ENCODE measurements at places on chromosomes 1 and 21. TPM values are rescaled to one million over a fixed set of nuclear protein-coding genes. Genes with fewer than 3 reads are reported as not detected.

The ACADM gene
- total RNA-seq = 65.3 TPM

- H3K4me3 ChIP-seq = no peak overlapping the region
- H3K36me3 ChIP-seq = no peaks in the 10 kb centered on the region
- no peaks in the 10 kb centered on the region for H3K27me3 ChIP-seq
Measured at GRCh38 chr1:35544976-35545375, 12.2 kb downstream of the KIAA0319L start.

- no peaks in the 10 kb centered on the region for H3K27me3 ChIP-seq
- H3K27ac ChIP-seq = no peak overlapping the region
- H3K36me3 ChIP-seq = peaks cover 47% of the 10 kb centered on the region
- no peak overlapping the region for H3K4me3 ChIP-seq
- no peak for DNase-seq
- H3K4me1 ChIP-seq = peaks cover 6% of the 10 kb centered on the region
Measured at GRCh38 chr1:37987679-37988078, 2.1 kb downstream of the SF3A3 start.

DNA sequence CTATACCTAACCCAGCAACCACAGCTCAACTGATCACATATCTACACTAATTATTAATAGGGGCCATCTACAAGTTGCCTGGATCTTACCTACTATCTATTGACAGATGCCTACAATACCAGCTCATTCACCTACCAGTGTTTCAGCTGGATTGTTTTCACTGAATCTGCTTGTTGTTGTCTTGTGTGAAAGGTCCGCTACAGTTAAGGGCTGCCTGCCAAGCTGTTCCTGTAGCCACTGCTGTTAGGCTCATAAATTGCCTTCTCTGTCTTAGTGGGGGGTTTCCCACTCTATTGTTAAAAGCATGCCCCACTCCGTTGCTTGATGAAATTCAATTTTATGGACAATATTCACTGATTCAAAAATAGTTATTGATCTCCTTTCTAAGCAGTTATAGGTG, 199.7 kb upstream of the TMPRSS15 start:
- no peaks in the 10 kb centered on the region for H3K36me3 ChIP-seq
- no peaks in the 10 kb centered on the region for H3K27me3 ChIP-seq
- no peaks in the 10 kb centered on the region for H3K4me1 ChIP-seq
- DNase-seq = no peak
- H3K4me3 ChIP-seq = no peak overlapping the region
- no peak overlapping the region for H3K27ac ChIP-seq

DNA sequence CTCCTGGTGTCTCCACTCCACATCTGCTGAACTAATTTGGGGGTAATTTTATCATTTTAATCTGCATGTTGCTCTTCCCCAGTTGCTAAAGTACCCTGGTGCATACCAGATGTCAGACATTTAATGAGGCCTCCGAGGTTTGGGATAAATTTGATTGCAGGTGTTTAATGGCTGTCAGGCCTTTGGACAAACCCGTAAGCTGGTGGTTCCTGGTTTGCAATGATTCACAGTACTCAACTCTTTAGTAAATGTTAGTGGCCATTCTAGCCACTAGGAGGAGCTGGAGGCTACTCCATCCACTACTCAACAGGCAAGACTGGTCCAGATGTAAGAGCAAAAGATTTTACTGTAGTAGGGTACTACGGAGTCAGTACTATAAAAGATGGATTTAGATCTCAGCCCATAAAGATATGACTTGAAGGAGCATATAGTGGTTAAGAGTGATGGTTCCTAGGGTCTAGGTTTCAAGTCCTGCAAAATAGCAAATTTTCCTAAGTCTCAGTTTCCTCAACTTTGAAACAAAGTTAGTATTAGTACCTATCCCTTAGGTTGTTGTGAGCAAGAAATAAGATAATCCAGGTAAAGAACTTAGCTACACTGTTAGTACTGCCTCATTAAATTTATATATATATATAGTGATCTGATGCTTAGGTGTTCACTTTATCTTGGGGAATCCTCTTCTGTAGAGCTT, 132.8 kb downstream of the SNX7 start:
- DNase-seq = peak; percentile 11
- no peaks in the 10 kb centered on the region for H3K4me1 ChIP-seq
- no peak overlapping the region for H3K27ac ChIP-seq
- H3K36me3 ChIP-seq = no peaks in the 10 kb centered on the region

The TAS1R1 gene
- total RNA-seq = not detected

DNA sequence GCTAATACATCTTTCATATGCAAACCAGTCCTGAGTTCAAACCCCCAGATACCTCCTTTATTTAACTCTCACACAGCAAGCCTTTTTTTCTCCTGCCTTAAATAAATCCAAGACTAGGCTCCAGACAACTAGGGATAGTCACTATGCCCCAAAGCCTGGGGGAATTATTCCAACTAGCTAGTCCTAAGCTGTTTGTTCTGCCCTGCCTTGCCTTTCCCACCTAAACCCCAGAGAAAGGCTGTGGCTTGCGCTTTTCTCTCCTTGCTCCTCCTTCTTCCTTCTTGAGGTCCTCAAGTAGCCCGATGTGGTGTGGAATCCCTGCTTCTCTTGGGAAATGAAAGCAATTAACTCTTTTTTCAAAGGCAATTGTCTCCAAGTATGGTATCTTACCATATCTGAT, 31.8 kb downstream of the C1orf87 start:
- no peak for DNase-seq
- no peaks in the 10 kb centered on the region for H3K27me3 ChIP-seq
- H3K27ac ChIP-seq = no peak overlapping the region
- no peaks in the 10 kb centered on the region for H3K36me3 ChIP-seq
- H3K4me1 ChIP-seq = no peaks in the 10 kb centered on the region
- H3K4me3 ChIP-seq = no peak overlapping the region

DNA sequence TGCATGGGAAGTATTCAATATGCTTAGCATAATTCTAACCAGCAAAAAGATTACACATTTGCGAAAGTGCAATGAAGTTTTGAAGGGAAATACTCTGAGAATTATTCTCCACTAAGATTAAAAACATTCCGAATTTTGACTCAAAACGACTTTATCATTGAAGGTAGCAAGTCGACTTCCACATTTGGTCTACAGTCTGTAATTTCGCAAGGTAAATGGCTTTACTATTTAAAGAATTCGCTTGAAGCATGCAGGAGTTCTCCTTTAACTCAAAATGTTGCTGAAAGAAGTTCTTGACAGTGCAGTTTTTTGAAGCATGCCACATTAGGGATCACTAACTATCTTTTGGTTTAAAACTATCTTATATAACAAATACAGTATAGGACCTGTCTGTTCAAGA, 161.0 kb upstream of the HP1BP3 start:
- no peaks in the 10 kb centered on the region for H3K4me1 ChIP-seq
- no peak overlapping the region for H3K27ac ChIP-seq
- H3K27me3 ChIP-seq = no peaks in the 10 kb centered on the region
- no peak for DNase-seq
- no peaks in the 10 kb centered on the region for H3K36me3 ChIP-seq

The LCE5A gene
- not detected for total RNA-seq

The SERPINC1 gene
- total RNA-seq = not detected

- H3K27ac ChIP-seq = no peak overlapping the region
- no peak for DNase-seq
- no peaks in the 10 kb centered on the region for H3K27me3 ChIP-seq
- no peaks in the 10 kb centered on the region for H3K36me3 ChIP-seq
Measured at GRCh38 chr1:219324171-219324570, 150.5 kb downstream of the LYPLAL1 start.

The OR2T11 gene
- not detected for total RNA-seq

The ZNF593OS gene
- not detected for total RNA-seq

- H3K4me3 ChIP-seq = no peak overlapping the region
- peaks cover 34% of the 10 kb centered on the region for H3K4me1 ChIP-seq
- no peak for DNase-seq
Measured at GRCh38 chr1:61079296-61079897, 3.0 kb upstream of the NFIA start.

The MTARC1 gene
- total RNA-seq = 46.2 TPM

- no peak for DNase-seq
- no peaks in the 10 kb centered on the region for H3K27me3 ChIP-seq
- no peaks in the 10 kb centered on the region for H3K36me3 ChIP-seq
- peaks cover 87% of the 10 kb centered on the region for H3K4me1 ChIP-seq
Measured at GRCh38 chr1:15952317-15953258, 23.3 kb downstream of the ZBTB17 start.

The TMEM52 gene
- not detected for total RNA-seq

DNA sequence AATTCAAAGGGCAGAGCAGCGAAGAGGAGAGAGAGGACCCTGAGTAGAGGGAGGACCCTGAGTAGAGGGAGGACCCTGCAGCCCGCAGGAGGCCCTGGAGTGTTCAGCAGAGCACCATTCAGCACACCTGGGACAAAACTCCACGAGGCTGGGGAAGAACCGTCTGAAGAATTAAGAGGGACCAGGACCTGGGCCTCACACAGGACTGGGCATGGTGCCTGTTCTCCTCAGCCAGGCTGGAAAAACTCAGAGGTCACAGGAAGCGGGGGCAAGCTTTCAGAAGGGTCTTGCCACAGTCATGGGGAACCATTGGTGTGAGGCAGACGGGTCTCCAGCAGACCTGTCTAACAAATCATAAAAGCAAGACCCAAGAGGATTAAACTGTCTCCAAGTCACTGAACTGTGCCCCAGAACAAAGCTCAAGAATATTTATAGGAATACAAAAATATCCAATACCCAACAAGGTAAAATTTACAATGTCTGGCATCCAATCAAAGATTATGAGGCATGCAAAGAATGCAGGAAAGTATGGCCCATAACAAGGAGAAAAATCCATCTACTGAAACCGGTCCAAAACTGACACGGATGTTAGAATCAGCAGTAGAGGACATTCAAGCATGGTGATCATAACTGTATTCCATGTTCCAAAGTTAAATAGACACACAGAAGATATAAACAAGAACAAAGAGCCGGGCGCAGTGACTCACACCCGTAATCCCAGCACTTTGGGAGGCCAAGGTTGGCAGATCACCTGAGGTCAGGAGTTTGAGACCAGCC, 30.6 kb downstream of the MORN1 start:
- H3K27ac ChIP-seq = peak overlapping the region; percentile 33
- H3K36me3 ChIP-seq = no peaks in the 10 kb centered on the region
- H3K27me3 ChIP-seq = no peaks in the 10 kb centered on the region
- peaks cover 9% of the 10 kb centered on the region for H3K4me1 ChIP-seq
- no peak overlapping the region for H3K4me3 ChIP-seq
- peak; percentile 40 for DNase-seq

The SRGAP2 gene
- total RNA-seq = 27.2 TPM

- no peak overlapping the region for H3K4me3 ChIP-seq
- H3K27ac ChIP-seq = no peak overlapping the region
- H3K36me3 ChIP-seq = no peaks in the 10 kb centered on the region
Measured at GRCh38 chr1:51344276-51344601, 13.9 kb upstream of the TTC39A start.

GRCh38 chr1:213994888-213995287, 7.1 kb downstream of the PROX1 start:
- no peaks in the 10 kb centered on the region for H3K27me3 ChIP-seq
- peak; percentile 50 for DNase-seq
- no peak overlapping the region for H3K4me3 ChIP-seq
- no peaks in the 10 kb centered on the region for H3K36me3 ChIP-seq

The GBP7 gene
- not detected for total RNA-seq

DNA sequence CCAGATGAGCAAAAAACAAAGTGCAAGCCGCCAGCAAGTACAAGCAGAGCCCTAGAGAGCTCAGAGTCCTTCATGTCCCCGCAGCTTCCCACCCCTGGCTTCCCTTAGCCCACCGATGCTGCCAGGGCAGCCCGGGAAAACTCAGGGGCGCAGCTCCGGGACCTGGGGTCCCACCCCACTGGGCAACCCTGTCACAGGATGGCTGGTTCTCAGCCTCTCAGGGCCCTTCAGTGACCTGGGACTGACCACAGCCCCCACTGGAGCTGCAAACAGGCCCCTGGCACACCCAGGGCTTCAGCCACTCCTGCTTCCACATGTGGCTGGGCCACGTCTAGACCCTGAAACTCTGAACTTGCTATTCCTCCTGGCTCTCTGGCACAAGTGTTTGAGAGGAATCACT, 49.5 kb downstream of the CHD5 start:
- no peaks in the 10 kb centered on the region for H3K27me3 ChIP-seq
- H3K4me1 ChIP-seq = no peaks in the 10 kb centered on the region
- DNase-seq = no peak
- H3K27ac ChIP-seq = no peak overlapping the region
- H3K36me3 ChIP-seq = no peaks in the 10 kb centered on the region

The SOAT1 gene
- total RNA-seq = 15.0 TPM

- peak overlapping the region; percentile 92 for H3K27ac ChIP-seq
- no peaks in the 10 kb centered on the region for H3K36me3 ChIP-seq
- H3K4me3 ChIP-seq = no peak overlapping the region
- peak; percentile 88 for DNase-seq
- peaks cover 44% of the 10 kb centered on the region for H3K4me1 ChIP-seq
Measured at GRCh38 chr1:7470904-7471638, 300.0 kb upstream of the VAMP3 start.

- H3K36me3 ChIP-seq = no peaks in the 10 kb centered on the region
- DNase-seq = no peak
- H3K4me1 ChIP-seq = peaks cover 76% of the 10 kb centered on the region
- H3K4me3 ChIP-seq = no peak overlapping the region
- peak overlapping the region; percentile 100 for H3K27ac ChIP-seq
Measured at GRCh38 chr1:43305461-43305860, 4.7 kb downstream of the TIE1 start.

DNA sequence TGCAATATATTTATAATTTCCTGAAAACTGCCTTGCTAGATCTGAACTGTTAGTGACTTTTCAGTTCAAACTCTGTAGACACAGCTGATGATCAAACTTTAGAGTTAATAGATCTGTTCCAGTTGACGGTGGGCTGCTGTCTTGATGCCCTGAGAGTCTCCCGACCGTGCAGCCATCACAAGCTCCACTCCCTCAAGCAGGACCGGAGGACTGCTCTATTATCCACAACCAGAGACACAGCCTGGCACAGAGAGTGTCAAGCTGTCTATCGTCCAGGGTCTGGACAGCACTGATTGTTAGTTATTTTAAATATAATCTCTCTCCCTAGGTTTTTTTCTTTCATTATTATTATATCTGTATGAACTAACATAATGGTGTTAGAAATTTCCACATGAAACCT, 8.0 kb downstream of the CHODL start:
- H3K27ac ChIP-seq = no peak overlapping the region
- no peak for DNase-seq
- H3K36me3 ChIP-seq = no peaks in the 10 kb centered on the region
- H3K4me3 ChIP-seq = no peak overlapping the region
- H3K4me1 ChIP-seq = no peaks in the 10 kb centered on the region
- no peaks in the 10 kb centered on the region for H3K27me3 ChIP-seq

DNA sequence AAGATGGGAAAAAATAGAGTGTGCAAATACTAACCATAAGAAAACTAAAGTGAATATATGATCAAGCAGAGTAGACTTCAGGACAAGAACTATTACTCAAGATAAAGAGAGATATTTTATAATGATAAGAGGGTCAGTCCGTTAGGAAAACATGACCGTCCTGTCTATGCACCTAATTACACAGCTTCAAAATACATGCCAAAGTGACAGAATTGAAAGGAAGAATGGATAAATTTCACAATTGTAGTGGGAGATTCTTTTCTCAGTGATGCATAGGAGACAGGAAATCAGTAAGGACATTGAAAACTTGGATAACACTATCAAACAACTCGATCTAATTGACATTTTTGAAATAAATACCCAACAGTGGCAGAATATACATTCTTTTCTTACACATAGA, 489.0 kb downstream of the CAMTA1 start:
- H3K4me3 ChIP-seq = no peak overlapping the region
- H3K36me3 ChIP-seq = no peaks in the 10 kb centered on the region
- H3K27me3 ChIP-seq = no peaks in the 10 kb centered on the region

- H3K36me3 ChIP-seq = no peaks in the 10 kb centered on the region
- DNase-seq = no peak
- no peak overlapping the region for H3K27ac ChIP-seq
Measured at GRCh38 chr1:153984123-153984894, 1.8 kb downstream of the RAB13 start.

Data from thyroid gland (tissue), 4 donors.